ENCODE measurements at places on chromosomes 2 and 18. TPM values are rescaled to one million over a fixed set of nuclear protein-coding genes. Genes with fewer than 3 reads are reported as not detected.

- no peaks in the 10 kb centered on the region for H3K27me3 ChIP-seq
Measured at GRCh38 chr18:55406451-55406991, 181.5 kb downstream of the TCF4 start.

GRCh38 chr2:43238813-43239212, 12.4 kb upstream of the ZFP36L2 start:
- H3K36me3 ChIP-seq, result no peaks in the 10 kb centered on the region
- no peak overlapping the region for H3K4me3 ChIP-seq
- H3K27me3 ChIP-seq, result no peaks in the 10 kb centered on the region
- no peak overlapping the region for H3K27ac ChIP-seq
- no peaks in the 10 kb centered on the region for H3K4me1 ChIP-seq

The SDC1 gene
- 2.7 TPM for total RNA-seq

GRCh38 chr2:159285433-159285832, 1.1 kb downstream of the WDSUB1 start:
- peak overlapping the region; percentile 75 for H3K4me3 ChIP-seq
- H3K27ac ChIP-seq, result no peak overlapping the region
- H3K4me1 ChIP-seq, result peaks cover 19% of the 10 kb centered on the region
- peaks cover 18% of the 10 kb centered on the region for H3K36me3 ChIP-seq
- H3K27me3 ChIP-seq, result no peaks in the 10 kb centered on the region
- DNase-seq, result no peak

The DYSF gene
- 0.80 TPM for total RNA-seq

GRCh38 chr2:206289391-206289790, 14.9 kb downstream of the ZDBF2 start:
- no peak overlapping the region for H3K27ac ChIP-seq
- H3K36me3 ChIP-seq, result no peaks in the 10 kb centered on the region
- no peak overlapping the region for H3K4me3 ChIP-seq
- DNase-seq, result no peak

Data from K562 (cell line).